Thoracic aorta (tissue), 2 donors: ENCODE measurements at places on chromosomes 3 and 15.
A peak's percentile ranks its signal among the peaks of the same experiment; 100 is the strongest.

- DNase-seq: no peak
Observed at GRCh38 chr15:51496246-51496645, 126.3 kb downstream of the DMXL2 start.

DNA sequence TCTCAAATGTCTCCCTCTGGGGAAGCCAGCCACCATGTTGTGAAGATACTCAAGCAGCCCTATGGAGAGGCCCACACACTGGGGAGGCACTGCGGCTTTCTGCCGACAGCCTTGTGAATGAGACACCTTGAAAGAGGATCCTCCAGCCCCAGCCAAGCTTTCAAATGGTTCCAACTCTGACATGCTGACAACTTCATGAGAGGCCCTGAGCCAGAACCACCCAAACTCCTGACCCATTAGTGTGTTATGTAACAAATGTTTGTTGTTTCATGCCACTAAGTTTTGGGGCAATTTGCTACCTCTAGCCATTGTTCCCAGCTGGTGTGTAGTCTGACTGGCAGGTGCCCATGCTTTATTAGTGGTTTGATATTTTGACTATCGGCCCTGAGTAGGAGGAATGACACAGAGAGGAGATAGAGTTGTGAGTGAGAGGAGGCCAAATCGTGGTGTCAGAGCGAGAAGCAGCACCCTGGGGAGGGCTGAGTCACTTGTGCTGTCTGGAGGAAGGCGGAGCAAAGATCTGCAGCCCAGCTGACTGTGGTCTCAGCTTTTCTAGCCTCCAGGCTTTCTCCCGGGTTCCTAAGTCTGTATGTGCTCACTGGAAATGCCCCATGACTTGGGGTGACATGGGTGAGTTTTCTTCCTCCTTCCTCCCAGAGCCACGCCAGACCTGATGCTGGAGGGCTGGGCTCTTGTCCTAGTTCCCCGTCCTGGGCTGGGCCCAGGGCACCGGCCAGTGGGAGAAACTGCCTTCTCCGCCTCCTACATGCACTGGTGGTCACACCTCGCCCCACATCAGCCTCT, 56.7 kb upstream of the BLM start:
- DNase-seq: peak; percentile 65

- DNase-seq: no peak
Observed at GRCh38 chr3:122497425-122497824, 17.3 kb downstream of the KPNA1 start.

- no peak for DNase-seq
Observed at GRCh38 chr3:46206282-46207015, 1.7 kb downstream of the CCR1 start.
